A673 (cell line): ENCODE measurements at places on chromosomes 7 and 10. TPM values are rescaled to one million over a fixed set of nuclear protein-coding genes. Genes with fewer than 3 reads are reported as not detected.

- peaks cover 24% of the 10 kb centered on the region for H3K4me1 ChIP-seq
- H3K36me3 ChIP-seq: no peaks in the 10 kb centered on the region
- H3K27ac ChIP-seq: no peak overlapping the region
- H3K4me3 ChIP-seq: no peak overlapping the region
- DNase-seq: no peak
- H3K27me3 ChIP-seq: no peaks in the 10 kb centered on the region
These were observed 115.0 kb upstream of the HGF start for GRCh38 chr7:81884817-81885216.

- H3K4me3 ChIP-seq: no peak overlapping the region
- no peaks in the 10 kb centered on the region for H3K27me3 ChIP-seq
- H3K4me1 ChIP-seq: peaks cover 60% of the 10 kb centered on the region
These were observed 177.6 kb downstream of the REEP3 start for GRCh38 chr10:63698787-63699150.

The RBM20 gene
- total RNA-seq: 1.3 and 1.8 TPM in 2 replicates

GRCh38 chr10:44416021-44416771 is 31.3 kb upstream of the CXCL12 start:
- H3K4me3 ChIP-seq: no peak overlapping the region
- H3K36me3 ChIP-seq: no peaks in the 10 kb centered on the region
- no peak for DNase-seq
- H3K4me1 ChIP-seq: no peaks in the 10 kb centered on the region
- no peak overlapping the region for H3K27ac ChIP-seq

- no peak overlapping the region for H3K4me3 ChIP-seq
- no peaks in the 10 kb centered on the region for H3K27me3 ChIP-seq
- no peak overlapping the region for H3K27ac ChIP-seq
- no peaks in the 10 kb centered on the region for H3K4me1 ChIP-seq
- no peaks in the 10 kb centered on the region for H3K36me3 ChIP-seq
- no peak for DNase-seq
These were observed 484.0 kb downstream of the DNAJB6 start for GRCh38 chr7:157820796-157821195.

- no peaks in the 10 kb centered on the region for H3K27me3 ChIP-seq
- DNase-seq: no peak
These were observed 202.2 kb downstream of the TMEM178B start for GRCh38 chr7:141276031-141276430.

The FAM25C gene
- total RNA-seq: not detected in 2 replicates

DNA sequence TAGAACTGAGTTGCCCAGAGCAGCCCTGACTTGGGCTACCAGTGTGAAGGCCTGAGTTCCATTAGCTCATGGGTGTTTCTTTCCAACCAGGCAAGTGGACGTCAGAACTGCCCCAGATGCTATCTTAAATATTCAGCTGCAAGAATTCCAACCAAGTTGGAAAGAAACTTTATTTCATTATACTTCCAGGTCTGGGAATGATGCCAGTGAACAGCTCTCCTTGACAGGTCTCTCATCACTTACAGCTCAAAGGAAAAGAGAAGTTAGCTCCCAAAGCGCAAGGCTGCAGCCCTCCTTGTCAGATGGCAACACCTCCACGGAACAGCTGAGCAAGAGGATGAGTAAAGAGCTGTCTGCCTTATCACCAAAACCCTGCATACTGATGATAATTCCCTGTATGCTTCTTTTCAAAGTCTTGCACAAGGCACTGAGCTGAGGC is 255.5 kb upstream of the AOAH start:
- no peak overlapping the region for H3K27ac ChIP-seq
- H3K36me3 ChIP-seq: no peaks in the 10 kb centered on the region
- DNase-seq: no peak
- H3K4me1 ChIP-seq: no peaks in the 10 kb centered on the region
- no peak overlapping the region for H3K4me3 ChIP-seq

DNA sequence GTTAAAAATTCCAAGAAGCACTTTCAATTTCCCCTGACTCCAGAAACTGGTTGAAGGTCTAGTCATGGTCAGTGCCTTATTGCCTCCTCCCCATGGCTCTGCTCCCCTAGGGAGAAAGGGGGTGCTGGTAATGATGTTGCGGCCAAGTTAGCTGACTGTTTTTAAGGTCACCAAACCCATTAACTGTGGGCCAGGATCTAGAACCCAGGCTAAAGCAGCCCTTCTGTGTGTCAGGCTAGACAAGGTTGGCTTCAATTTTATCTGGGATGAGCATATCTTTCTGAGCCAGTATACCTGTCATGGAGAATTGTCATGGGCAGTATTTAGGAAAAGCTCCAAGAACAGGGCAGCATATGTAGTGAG is 11.2 kb upstream of the HOXA13 start:
- no peak overlapping the region for H3K27ac ChIP-seq
- no peaks in the 10 kb centered on the region for H3K4me1 ChIP-seq
- H3K4me3 ChIP-seq: no peak overlapping the region
- DNase-seq: no peak

The FAM20C gene
- 35.8 and 36.3 TPM in 2 replicates for total RNA-seq

DNA sequence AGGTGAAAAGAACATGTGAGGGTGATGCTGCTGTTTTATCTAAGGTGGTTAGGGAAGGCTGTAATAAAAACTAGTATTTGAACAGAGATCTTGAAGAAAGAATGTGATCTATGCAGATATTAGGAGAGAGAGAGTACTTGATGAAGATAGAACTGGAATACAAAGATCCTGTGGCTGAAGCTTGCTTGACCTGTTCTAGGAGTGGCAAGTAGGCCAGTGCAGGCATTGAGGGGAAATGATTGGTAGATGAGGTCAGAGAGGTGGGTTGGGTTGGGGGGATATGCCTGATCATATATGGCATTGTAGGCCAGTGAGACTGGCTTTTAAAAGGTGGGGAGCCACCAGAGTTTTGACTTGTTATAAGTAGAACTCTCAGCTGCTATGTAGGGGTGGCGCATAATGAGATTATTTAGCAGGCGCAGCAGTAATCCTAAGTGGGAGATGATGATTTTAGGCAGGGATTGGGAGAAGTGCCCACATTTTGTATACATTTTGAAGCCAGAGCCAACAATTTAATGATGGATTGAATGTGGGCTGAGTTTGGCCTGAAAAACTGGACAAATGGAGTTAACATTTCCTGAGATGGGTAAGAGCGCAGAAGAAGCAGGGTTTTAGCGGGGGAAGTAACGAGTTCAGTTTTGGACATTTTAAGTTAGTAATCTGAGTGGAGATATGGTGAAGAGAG is 8.2 kb downstream of the CCSER2 start:
- no peak overlapping the region for H3K27ac ChIP-seq
- peaks cover 10% of the 10 kb centered on the region for H3K4me1 ChIP-seq
- no peaks in the 10 kb centered on the region for H3K36me3 ChIP-seq
- H3K4me3 ChIP-seq: no peak overlapping the region
- no peaks in the 10 kb centered on the region for H3K27me3 ChIP-seq

The CYP2C18 gene
- not detected in 2 replicates for total RNA-seq

The KEL gene
- total RNA-seq: not detected in 2 replicates

The HSPA14 gene
- total RNA-seq: 42.2 and 46.9 TPM in 2 replicates

The RPEL1 gene
- not detected in 2 replicates for total RNA-seq

DNA sequence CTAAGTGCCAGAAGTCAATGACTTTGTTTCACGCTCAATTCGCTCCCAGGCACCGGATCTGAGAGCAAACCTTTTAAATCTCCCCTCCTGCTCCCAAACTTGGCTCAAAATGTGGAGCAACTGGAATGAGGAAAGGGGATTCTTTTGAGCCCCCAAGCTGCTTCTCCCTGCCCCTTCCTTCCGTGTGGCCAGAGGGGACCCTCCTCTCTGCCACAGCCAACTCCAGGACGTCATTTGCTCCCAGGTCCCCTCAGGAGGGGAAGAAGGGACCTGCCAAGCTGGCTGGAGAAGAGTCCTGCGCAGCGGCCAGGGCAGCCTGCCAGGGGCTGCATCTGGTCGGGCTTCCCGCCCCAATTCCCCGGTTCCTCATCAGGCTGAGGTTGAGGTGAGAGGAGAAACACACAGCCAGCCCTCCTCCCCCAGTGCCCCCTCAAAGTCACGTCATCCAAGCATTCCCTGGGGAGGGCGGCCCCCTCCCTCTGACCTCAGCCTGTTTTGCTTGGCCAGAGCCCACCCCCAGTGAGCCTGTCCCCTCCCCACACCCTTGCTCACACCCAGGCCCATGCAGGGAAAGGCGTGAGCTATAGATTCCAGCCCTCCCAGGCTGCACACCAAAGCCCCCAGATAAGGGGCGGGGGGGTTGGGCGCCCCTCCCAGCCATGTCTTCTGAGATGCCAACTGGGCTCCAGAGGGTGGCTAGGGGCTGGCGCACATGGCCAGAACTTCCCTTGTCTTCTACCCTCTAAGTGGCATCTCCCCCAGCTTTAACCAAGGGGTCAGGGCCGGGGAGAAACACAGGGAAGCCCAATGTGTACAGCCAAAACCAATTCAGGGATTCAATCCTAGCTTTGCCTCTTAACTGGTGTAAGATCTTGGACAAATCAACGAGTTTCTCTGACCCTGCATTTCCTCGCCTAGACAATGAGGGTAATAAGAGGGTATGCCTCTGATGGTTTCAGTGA is 35.0 kb downstream of the SH3PXD2A start:
- peak; percentile 44 for DNase-seq
- H3K36me3 ChIP-seq: no peaks in the 10 kb centered on the region
- peaks cover 61% of the 10 kb centered on the region for H3K4me1 ChIP-seq
- H3K4me3 ChIP-seq: no peak overlapping the region

The CAV1 gene
- 1,757 and 2,074 TPM in 2 replicates for total RNA-seq

DNA sequence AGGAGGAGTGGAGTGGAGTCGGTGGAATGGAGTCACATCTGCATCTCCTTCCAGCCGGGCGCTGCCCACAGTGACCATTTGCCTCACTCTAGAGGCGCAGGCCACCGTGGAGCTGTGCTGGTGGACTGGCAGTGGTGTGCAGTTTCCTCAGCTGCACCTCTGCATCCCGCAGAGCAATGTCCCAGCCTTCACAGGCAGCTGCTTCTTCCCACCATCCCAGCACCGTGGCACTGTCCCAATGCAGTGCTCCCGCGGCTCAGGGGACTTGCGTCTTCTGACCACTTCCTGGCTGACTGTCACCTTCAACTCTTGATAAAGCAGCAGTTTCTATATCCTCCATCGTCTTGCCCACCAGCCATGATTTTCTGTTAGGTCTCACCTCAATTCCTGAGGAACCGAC is 90.3 kb upstream of the SFMBT2 start:
- peaks cover 16% of the 10 kb centered on the region for H3K27me3 ChIP-seq
- no peaks in the 10 kb centered on the region for H3K36me3 ChIP-seq
- no peak overlapping the region for H3K27ac ChIP-seq
- no peak overlapping the region for H3K4me3 ChIP-seq
- H3K4me1 ChIP-seq: no peaks in the 10 kb centered on the region

DNA sequence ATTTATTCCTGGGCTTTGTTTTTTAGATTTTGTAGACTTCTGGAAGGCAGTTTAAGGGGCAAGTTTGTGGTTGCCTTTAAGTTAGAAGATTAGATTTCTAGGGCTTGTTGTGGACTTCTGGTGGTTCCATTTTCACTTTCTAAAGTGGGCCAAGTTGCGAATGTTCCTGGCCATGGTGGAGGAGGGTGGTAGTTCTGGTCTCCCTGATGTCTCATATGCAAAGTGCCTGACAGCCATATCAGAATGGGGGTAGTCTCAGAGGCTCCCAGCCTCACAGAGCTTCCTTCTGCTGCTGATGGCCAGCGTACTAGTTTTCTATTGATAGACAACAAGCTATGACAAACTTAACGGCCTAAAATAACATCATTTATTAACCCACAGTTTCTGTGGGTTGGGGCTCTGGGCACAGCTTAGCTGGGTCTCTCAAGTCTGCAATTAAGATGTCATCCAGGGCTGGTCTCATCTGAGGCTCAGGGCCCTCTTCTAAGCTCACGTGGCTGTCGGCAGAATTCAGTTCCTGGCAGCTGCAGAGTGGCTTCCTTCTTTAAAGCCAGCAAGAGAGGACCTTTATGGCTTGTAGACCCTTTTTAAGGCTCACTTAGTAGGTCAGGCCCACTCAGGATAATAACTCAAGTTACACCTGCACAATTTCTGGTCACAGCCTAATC is 44.8 kb downstream of the BMPER start:
- no peaks in the 10 kb centered on the region for H3K27me3 ChIP-seq
- DNase-seq: no peak
- no peaks in the 10 kb centered on the region for H3K36me3 ChIP-seq
- H3K4me3 ChIP-seq: no peak overlapping the region
- H3K4me1 ChIP-seq: peaks cover 4% of the 10 kb centered on the region

DNA sequence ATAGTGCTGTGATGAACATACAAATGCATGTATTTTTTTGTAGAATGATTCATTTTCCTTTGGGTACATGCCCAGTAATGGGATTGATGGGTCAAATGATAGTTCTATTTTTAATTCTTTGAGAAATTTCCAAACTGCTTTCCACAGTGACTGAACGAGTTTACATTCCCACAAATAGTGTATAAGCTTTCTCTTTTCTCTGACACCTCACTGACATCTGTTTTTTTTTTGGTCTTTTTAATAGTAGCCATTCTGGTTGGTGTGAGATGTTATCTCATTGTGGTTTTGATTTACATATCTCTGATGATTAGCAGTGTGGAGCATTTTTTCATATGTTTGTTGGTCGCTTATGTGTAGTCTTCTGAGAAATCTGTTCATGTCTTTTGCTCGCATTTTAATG is 195.0 kb upstream of the AGK start:
- H3K36me3 ChIP-seq: no peaks in the 10 kb centered on the region
- DNase-seq: no peak
- no peaks in the 10 kb centered on the region for H3K4me1 ChIP-seq
- H3K27ac ChIP-seq: no peak overlapping the region

The PON3 gene
- not detected in 2 replicates for total RNA-seq

The PTPRN2 gene
- 0.11 TPM in 2 replicates for total RNA-seq

GRCh38 chr10:92857904-92858514 is 9.7 kb downstream of the EXOC6 start:
- no peak for DNase-seq
- H3K4me3 ChIP-seq: no peak overlapping the region
- no peaks in the 10 kb centered on the region for H3K27me3 ChIP-seq

DNA sequence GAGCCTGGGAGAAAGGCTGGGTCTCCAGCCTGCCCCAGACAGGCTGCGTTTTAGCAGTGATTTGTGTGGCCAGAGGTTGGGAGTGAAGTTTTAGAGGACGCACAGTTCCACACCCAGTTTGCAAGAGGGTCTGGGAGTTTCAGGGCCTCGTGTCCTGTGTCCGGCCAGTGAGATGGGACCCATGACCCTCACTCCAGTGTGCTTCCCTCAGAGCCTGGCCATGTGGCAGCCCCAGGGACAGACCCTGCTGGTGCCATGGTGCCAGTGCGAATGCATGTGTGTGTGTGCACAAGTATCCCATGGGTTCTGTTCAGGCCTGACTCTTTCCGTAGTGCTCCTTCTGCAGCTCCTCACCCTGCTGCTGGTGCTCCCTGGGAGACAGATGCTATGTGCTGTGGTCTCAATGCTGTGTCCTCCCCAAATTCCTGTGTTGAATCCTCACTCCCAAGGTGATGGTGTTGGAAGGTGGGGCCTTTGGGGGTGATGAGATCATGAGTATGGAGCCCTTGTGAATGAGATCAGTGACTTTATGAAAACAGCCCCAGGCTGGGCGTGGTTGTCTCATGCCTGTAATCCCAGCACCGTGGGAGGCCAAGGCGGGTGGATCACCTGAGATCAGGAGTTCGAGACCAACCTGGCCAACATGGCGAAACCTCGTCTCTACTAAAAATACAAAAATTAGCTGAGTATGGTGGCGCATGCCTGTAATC is 16.5 kb downstream of the ECHDC3 start:
- peaks cover 13% of the 10 kb centered on the region for H3K4me1 ChIP-seq
- no peaks in the 10 kb centered on the region for H3K27me3 ChIP-seq
- no peaks in the 10 kb centered on the region for H3K36me3 ChIP-seq
- no peak overlapping the region for H3K4me3 ChIP-seq
- H3K27ac ChIP-seq: no peak overlapping the region

- H3K4me1 ChIP-seq: no peaks in the 10 kb centered on the region
- DNase-seq: no peak
- no peak overlapping the region for H3K4me3 ChIP-seq
- H3K27ac ChIP-seq: no peak overlapping the region
- no peaks in the 10 kb centered on the region for H3K27me3 ChIP-seq
- H3K36me3 ChIP-seq: no peaks in the 10 kb centered on the region
These were observed 234.0 kb upstream of the ZNF32 start for GRCh38 chr10:43882711-43883110.

The C10orf105 gene
- total RNA-seq: not detected in 2 replicates
